ENCODE measurements at places on chromosomes 4 and X.

DNA sequence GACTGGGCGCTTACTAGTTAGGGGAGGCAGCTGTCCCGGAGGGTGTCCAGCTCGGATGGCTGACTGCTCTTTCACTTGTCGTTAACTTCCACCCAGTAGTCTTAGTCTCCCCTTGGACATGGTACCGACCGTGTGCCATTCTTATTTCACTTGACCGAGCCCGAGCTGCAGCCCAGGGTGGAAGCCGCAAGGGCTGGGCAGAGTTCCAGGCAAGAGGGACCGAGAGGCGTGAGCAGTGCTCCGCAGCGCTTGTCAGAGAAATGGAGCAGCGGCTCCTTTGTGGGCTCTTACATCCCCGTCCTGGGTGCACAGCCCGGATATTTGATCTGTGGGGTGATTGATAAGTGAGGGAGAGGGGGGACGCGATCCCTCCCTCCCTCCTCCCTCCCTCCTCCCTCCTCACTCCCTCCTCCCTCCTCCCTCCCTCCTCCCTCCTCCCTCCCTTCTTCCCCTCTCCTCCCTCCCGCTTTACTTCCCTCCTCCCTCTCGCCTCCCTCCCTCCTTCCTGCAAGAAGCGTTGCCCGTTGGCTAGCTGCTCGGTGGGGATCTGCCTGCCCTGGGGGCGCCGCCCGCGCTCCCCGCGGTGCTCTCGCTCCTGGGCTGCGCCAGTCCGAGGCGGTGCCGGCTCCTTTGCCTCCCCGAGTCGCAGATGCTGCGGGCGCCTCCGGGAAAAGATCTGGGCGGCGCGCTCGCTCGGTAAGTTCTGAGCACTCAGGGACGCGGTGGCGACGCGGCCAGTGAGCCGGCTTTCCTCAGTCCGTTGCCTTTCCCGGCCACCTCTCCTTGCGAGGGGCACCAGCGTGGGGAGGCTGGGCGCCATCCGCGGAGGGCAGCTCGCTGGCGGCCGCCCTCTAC is at the start of gene SLITRK2:
Gene SLITRK2 (plus strand): TSS at position 499 of the 855 bp plus-strand sequence. CDS start 4,597 bp downstream, outside the sequence.
- DNase-seq: no peak

DNA sequence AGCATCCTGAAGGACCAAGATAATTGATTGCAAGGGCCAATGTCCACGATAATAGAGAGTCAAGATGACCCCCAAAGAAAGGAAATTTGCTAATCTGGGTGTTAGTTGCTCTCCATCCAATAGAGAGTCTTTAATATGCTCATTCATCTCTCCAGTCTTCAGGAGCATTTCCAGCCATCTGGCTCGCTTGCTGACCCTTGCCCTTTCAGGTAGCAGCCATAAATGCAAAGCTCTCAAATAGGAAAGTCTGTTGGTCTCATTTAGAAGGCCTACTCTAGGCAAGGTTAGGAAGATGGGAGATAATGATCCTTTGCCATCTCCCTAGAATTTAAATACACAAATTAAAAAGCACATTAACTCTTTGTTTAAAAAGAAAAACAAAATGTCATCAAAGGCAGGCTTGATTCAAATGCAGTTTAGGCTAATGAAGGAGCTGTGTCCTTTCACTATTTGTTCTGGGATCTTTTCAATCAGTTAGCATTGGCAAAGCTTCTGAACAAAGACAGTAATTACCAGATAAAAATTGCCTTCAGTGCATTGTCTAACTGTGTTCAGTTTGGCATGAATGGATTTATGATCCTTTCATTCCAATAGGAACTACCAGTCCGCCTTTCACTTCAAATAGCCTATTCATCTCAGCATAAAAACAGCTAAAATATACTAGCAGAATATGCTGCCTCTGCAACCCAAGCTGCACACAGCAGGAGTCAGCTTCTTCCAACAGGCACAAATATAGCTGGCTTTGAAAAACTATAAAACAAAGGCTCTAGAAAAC is 49.6 kb upstream of the ATXN3L start:
- DNase-seq: no peak

DNA sequence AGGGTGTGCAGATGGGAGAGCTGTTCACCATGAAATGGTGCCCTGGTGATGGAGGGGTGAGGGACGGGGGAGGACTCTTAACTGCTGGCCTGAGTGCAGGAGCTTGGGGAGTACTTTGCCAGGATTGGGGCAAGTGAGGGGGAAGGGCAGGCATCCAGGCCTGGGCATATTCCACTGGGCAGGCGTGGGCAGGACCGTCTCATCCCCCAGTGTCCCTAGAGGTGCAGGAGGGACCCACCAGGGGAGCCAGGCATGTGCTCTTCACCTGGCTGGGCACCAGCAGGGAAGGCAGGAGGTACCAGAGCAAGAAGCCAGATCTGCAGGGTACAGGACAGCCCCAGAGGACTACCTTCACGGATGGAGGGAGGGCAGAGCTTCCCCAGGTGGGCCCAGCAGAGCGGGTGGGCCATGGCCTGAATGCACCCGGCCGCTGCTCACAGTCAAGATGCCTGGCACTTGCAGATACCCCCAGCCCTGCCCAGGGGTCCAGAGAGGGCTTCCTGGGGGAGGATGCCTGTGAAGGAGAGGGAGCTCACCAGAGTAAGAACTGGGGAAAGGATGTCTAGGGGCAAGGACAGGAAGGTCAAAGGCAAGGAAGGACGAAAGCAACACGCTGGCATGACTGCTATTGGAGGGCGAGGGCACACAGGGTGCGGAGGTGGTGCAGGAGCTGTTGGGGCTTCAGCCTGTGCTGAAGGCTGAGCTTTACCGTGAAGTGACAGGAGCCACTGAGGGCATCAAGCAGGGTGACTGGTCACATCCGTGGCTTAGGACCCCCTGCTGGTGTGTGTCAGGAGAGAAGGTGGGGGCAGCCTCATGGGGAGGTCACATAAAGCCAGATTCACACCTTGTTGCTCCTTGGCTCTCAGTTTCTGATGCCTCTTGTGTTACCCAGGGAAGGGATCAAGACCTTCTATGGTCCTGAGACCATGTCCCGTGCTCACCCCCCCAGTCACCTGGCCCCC is 68.2 kb upstream of the NKX1-1 start:
- no peak for DNase-seq

DNA sequence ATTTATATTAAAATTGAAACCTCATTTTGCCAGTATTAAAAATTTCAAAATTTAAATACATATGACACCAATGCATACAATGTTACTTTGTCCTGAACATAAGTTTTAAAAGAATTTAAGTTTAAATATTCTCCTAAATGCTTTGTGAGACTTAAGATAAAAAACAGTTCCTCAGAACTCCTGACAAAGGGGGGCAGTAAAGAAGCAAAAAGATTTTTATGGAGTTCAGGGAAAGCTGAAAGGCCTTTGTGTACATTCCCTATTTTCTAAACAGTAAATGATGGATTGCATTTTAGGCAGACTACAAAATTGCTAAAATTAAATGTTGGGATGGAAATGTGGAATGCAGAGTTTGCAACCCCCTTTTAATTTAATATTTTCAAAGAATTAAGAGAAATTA is 81.7 kb downstream of the SNCA start:
- no peak for DNase-seq

DNA sequence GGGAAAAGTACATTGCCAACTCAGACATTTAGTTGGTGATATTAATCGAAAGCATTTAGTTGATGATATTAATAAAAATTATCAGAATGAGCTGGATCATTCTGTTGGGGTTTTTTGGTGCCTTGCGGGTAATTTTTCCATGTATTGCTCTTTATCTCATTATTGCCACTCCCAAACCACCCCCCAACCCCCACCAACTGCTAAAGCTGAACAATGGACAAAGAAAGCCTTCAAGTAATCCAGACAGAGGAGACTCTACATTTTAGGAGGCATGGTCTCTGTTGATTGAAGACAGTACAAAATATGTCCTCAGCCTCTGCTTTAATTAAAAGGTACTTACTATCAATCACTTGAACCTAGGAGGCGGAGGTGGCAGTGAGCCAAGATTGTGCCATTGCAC is 22.5 kb downstream of the PDK3 start:
- DNase-seq: no peak
